G401 (cell line): ENCODE measurements at places on chromosomes 6 and 20. TPM values are rescaled to one million over a fixed set of nuclear protein-coding genes. Genes with fewer than 3 reads are reported as not detected.

Gene PCED1A
- total RNA-seq = 25.2 and 45.7 TPM in 2 replicates

Gene DZANK1
- 2.2 and 3.6 TPM in 2 replicates for total RNA-seq

Gene GHRH
- not detected in 2 replicates for total RNA-seq

Gene PRND
- not detected in 2 replicates for total RNA-seq

Gene ABHD16B
- 0.74 TPM in 1 of 2 replicates, not detected in the other for total RNA-seq

Gene FNDC1
- total RNA-seq = 0.06 TPM in 1 of 2 replicates, not detected in the other

Gene SIRPB2
- not detected in 2 replicates for total RNA-seq

Gene WTAP
- total RNA-seq = 95.8 and 169 TPM in 2 replicates

- no peak for DNase-seq
Observed at GRCh38 chr6:35496036-35496840, 641 bp downstream of the TEAD3 start.

DNA sequence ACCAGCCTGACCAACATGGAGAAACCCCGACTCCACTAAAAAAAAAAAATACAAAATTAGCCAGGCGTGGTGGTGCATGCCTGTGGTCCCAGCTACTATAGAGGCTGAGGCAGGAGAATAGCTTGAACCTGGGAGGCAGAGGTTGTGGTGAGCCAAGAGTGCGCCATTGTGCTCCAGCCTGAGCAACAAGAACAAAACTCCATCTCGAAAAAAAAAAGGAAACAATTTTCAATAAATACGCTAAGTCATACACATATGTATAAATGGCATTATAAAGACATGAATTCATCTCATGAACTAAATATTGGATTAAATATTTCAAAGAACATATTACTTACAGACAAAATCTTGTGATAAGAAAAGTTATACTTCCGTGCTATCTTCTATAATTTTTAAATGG lies 2.9 kb downstream of the ARHGAP18 start:
- no peak for DNase-seq

- no peak for DNase-seq
Observed at GRCh38 chr6:46052479-46052878, 36.8 kb upstream of the CLIC5 start.

DNA sequence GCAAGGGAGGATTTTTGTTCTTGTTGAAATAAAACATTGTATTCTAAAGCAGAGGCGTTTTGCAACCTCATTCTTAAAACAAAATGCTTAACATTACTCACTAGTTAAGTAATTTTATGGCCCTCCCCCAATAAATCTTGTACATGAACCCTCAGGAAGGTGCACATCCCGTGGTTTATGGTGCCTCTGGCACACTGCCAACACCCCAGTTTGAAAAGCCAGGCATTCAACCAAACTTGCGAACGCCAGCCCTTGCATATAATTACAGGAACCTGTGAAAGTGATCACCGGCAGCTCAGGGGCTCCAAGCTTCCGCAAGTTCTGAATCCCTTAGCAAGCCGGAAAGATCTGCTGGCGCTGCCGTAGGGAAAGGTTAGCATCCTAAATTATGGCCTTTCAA lies 1109.0 kb upstream of the FLRT3 start:
- no peak for DNase-seq

GRCh38 chr20:14838663-14839628 lies 501.5 kb upstream of the FLRT3 start:
- DNase-seq = no peak

GRCh38 chr6:168122011-168122410 lies 43.0 kb upstream of the FRMD1 start:
- DNase-seq = no peak

- no peak for DNase-seq
Observed at GRCh38 chr6:72651967-72652956, 30.4 kb downstream of the KCNQ5 start.

DNA sequence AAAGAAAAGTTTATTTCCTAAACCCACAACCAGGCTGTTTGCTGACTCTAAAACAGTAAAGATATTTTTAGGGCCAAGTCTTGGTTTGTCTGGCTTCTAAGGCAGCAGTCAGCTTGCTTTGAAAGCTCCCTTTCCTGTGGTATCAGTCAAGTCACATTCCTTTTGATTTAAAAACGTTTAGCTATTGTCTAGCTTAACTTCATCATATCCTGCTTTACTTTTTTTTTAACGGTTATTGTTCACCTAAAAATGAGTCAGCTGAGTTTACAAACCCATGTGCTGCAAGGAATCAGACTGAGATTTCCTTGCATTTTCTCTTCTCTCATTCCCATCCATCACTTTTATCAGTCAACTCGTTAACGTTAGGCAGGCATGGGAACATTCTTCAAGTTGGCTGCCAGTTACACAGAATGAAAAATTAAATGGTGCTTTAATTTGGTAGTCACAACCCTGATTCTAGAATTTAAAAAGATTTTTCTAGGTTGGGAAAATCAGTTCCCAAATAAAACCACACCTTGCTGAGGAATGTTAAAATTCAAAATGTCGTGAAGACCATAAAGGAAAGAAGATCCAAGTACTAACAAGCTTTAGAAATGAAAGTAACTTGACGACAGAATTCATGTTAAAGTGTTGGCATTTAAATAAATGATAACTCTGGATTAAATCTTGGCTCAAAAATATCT lies 45.9 kb downstream of the ELOVL5 start:
- no peak for DNase-seq

GRCh38 chr6:150925590-150925928 lies 60.1 kb downstream of the MTHFD1L start:
- DNase-seq = no peak

DNA sequence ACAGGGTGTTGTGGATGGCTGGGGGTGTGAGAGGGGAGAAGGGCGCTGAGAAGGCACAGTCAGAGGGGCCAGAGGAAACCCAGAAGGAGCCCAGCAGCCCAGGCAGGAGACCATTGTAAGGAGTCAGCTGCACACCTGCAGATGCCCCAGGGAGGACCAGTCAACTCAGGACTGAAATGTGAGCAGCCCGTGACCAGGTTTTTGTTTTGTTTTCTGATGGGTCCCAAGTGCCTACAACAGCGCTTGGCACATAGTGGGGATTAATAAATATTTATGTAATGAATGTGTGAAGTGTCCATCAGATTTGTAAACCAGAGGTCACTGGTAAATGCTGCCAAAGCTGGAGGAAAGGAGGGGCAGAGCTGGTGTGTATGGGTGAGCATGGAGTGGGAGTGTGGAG lies 30.2 kb downstream of the TRAM2 start:
- no peak for DNase-seq

DNA sequence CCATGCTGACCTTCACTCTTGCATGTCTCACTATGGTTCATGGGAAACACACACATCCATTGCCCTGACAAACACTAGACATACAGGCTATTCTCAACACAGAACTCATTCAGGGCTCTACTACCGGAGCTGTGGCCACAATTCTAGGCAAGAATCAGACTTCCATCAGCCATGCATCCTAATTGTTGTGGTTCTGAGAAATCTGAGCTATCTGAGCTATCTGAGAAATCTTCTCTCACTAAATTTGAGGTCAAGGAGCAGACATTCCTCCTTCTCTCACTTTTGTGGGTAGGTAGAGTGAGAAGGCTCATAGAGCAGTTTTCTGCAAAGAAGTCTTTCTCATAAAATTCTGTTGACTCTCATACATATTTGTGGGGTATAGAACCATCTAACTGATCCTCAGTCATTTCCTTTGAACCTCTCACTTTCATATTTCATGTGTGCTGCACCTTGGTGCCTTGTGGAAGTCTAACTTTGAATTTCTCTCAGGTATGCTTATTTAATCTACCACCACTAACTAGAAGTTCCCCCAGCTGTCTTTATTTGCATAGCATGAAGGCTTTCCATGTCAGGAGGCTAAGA lies 43.6 kb downstream of the ADGRF1 start:
- no peak for DNase-seq

DNA sequence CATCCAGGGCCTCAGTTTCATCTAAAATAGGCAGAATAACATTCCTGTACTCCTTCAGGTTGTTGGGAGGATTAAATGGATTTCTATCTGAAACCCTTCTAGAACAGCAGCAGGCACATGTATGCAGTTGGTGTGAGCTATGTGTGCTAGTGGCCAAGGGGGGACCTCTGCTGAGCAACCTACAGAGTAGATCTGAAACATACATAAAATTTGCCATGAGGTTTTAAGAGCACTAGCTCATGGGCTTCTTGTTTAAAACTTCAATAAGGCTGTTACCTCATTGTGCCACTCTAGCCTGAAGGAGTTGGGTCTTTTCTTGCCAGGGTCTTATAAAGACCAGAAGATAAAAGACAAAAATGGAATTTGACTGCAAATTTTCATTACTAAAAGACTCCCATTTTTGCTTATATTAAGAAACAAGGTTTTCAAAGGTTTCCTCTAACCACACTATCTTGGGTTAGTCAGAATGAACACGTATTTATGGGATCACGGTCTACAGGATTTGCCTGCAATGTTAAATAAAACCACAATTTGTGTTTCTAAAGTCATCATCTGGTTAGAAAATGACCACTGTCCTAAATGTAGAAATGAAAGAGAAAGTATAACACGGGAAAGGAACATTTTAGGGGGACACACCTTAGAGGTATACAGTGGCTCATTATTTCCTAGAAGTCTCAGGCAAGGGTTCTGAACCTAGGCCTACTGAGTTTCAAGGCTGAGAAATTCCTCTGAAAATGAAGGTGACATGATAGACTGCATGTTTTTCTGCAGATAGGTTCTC lies 144.9 kb upstream of the OLIG3 start:
- DNase-seq = no peak

- no peak for DNase-seq
Observed at GRCh38 chr6:5122504-5123112, 37.5 kb downstream of the PPP1R3G start.

GRCh38 chr20:48422242-48422960 lies 405.4 kb downstream of the PREX1 start:
- no peak for DNase-seq

DNA sequence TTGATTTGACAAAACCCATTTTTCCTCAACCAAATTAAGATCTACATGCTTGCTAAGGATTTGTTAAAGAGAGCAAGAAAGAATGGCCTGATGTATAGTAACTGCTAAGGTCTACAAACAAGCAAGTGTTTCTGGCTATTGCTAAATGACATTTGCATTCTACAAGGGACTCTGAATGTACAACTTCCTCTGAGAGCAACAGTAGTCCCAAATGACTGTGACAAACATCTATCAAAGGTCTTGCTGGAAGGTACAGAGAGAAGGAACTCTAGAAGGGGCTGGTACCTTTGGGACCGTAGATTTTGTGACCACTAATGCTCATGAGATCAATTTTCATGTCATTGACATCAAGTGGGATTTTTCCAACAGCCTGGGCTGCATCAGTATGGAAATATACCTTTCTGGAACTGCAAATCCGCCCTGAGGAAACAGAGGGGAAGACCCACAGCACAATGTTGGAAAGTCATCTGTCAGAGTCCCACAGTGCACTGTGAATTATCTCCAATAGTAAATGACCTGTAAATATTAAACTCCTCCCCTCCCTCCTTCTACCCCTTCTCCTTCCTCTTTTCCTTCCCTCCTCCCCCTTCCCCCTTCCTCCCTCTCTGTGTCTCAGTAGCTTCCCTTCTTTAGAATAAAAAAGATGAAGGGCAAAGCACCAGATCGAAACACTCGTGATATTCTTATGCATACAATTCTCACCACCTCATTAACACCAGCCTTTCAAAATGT lies 15.9 kb upstream of the CPNE1 start:
- DNase-seq = no peak

GRCh38 chr20:24296477-24297261 lies 172.8 kb upstream of the SYNDIG1 start:
- no peak for DNase-seq

GRCh38 chr20:32395066-32395465 lies 36.9 kb downstream of the ASXL1 start:
- DNase-seq = no peak
